ENCODE measurements at places on chromosomes 13 and 19.

DNA sequence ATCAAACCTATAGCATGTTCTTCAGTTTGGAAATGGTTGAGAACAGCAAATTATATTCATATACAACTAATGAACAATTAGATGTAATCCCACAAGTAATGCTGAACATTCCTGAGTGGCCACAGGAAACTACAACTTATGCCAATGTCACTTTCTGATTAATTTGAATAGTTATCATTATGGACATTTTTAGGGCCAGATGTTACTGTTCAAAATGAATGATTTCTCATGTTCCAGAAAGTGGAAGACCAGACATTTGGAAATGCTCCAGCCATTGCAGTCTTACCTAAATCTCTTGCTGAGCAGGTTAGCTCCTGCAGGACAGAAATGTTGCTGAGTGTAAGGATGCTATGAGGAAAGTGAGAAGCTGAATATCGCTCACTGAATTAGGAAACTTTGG, 819.8 kb downstream of the PCDH9 start:
- no peak for DNase-seq

- DNase-seq, result no peak
Measured at GRCh38 chr13:98221234-98221633, 44.2 kb upstream of the RNF113B start.

GRCh38 chr13:39052944-39053343, 14.7 kb downstream of the NHLRC3 start:
- DNase-seq, result no peak

DNA sequence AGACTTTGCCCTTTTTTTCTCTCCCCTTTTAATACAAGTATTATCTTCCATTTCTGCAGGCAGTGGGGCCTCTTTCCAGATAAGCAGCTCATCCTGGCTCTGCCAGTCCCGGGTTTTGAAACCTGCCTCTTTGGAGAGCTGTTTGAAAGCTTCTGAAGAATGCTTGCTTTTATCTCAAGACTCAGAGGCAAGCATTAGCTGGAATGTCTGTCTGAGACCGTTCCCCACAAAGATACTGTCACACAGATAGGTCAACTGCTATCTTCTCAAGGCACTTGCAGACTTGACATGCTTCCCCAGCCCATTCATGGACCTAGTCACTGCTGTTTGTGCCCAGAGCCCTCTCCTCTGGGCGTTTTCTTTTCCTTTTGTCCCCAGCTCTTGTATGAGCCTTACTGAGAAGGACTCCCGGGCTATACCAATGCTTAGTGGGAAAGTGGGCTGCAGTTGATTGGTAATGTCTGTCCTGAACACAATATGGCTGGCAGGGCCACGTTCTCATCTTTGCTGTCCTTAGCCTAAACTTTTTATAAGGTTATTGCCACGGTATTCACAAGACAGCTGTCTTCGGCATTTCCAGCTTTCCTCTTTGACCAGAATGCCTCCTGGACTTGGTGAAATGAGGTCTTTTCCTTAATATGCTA, 13.4 kb downstream of the SERP2 start:
- DNase-seq, result no peak

GRCh38 chr19:43638995-43639518, 593 bp downstream of the CADM4 start:
- DNase-seq, result no peak

DNA sequence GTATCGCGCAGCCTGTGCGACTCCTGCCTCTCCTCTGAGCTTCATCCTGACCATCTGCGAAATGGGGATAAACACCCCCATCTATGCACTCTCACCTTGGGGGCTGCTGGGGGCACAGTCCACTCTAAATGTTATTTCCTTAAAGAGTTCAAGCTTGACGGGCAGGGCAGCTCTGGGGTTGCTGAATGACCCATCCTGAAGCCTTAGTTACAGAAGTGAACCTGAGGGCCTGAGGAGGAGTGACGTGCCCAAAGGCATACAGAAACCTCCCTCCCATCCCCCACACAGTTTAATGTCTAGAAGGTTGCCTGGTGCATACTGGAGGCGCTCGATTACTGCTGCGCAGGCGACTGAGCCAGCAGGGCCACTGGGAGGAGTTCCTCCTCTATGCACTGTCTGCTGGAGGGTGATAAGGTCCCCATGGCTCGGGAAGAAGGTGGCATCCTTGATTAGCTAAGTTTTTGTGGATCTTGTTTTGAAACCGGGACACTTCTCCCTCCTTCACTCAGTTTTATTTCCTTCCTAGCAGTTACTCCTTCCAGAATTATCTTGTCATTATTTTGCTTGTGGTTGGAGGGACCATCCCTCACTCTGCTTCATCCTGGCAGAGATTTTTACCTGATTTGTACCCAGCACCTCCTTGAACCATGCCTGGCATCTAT, 572 bp upstream of the FKBP8 start:
- DNase-seq, result peak; percentile 33

DNA sequence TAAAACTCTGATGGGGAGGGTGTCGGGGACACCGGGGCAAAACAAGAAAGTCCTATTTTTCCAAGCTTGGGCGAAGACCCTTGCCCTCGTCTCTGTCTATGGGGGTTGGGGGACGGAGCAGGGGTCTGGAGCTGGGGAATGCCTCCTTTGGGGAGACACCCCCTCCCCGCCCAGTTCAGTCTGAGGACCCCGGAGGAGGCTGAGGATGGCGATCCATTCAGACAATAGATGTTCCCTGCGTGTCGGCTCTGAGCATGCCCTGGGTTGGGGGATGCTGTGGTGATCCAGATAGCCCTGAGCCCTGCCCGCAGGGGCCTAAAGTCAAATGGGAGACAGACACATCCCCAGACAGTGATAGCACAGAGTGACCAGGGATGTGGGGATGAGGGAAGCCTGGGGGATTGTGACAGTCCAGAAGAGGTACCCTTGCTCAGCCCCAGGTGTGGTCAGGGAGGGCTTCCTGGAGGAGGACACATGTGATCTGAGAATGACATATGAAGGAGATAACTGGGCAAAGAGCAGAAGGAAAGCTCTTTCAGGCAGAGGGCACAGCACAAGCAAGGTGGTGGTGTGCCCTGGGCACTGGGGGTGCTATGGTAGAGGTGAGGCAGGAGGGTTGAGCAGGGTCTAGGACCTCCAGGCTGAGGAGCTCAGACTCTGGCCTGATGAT, 9.1 kb downstream of the LRFN3 start:
- no peak for DNase-seq

GRCh38 chr19:2012941-2013682, 2.4 kb downstream of the BTBD2 start:
- no peak for DNase-seq

DNA sequence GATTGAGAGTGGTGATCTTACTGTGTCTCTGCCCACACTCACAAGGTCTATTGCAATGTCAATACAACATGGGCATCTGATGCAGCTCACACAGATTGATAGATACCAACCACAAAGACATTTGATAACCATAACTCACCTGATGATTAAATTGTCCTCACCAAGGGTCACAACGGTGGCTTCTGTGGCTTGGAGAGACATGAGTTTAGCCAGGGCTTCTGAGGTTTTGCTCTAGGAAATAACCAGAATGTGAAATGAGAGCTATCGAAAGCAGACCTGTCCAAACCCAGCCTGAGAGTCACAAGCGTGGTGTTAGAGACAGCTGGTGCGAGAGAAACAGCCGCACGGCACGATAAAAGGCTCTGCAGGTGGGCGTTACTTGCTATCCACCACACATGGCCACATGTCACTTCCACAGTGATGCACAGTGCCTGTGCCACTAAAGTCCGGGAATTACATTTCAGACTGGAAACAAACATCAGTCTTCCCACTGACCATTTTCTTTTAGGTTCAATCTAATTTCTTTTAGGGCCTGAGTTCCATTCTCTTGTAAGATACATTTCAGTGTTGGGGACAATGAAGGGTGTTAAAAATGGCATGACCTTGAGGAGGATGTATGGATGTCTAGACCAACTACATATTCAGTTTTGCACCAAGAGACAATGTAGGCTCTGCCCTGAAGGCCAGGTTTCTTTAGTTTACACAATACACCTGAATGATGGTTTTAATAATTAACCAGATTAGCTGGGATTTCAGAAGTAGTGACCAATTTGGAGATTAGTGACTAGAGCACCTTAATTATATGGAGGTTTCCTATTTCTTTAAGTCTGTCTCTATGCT, 53.7 kb downstream of the ATP7B start:
- no peak for DNase-seq

DNA sequence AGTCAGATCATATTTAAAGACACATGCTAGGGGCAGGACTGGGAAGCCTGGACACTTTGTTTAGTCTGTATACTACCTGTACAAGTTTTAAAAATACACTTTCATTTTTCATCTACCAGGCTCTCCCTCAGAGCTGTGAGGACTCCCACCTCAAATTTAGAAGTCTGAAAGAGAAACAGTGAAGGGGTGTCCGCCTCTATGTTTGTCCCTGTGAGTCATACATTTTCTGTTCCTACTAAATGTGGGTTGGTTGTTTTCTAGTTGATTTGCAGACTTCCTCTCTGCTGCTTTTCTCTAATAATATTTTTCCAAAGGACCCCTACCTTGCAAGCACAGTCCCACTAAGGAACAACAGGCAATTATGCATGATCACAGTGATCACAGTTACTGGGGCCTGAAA, 110.5 kb downstream of the ENOX1 start:
- no peak for DNase-seq

- DNase-seq, result no peak
Measured at GRCh38 chr19:33621065-33621785, 528 bp upstream of the CHST8 start.

- DNase-seq, result no peak
Measured at GRCh38 chr19:49570138-49570856, 10.1 kb downstream of the NOSIP start.

DNA sequence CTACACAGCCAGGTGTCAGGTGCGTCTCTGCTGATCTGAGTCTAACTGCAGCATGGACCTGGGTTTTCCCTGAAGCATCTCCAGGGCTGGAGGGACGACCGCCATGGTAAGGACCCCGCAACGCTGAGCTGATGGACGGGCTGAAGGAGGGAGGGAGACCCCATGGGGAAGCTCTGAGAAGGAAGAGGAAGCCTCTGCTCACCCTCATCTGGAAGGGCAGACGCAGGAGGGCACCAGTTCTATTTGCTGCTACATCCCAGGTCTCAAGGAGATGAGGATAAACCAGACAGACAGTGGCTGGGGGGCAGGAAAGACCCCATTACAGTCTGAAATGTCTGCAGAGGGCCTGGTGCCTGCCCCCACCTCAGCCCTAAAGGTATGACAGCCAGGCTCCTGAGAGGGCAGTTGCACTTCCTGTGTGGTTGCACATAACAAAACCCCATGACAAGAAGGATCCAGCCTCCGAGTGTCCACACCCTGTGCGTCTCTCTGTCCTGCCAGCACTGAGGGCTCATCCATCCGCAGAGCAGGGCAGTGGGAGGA, at the start of gene LILRA2:
Gene LILRA2 (plus strand): TSS at position 461 of the 543 bp plus-strand sequence. CDS start 89 bp downstream, outside the sequence.
- no peak for DNase-seq

DNA sequence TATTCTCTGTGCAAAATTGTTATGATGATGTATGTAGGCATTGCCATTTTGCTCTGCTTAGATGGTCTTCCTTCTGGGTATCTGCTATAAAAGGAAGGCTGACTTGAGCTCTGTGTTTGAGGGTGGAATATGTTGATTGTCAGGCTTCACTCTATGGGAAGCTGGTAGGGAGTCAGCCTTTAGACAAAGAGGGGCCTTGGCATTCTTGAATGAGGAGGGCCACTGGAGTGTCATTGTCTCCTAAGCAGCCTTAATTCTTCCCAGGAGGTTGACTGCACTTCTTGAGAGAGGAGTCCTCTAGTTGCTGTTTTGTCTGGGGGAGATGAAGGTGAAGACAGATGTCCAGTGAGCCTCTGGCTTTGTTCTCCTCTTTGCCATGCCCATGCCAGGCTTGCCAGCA, 266.8 kb downstream of the KCNRG start:
- no peak for DNase-seq

DNA sequence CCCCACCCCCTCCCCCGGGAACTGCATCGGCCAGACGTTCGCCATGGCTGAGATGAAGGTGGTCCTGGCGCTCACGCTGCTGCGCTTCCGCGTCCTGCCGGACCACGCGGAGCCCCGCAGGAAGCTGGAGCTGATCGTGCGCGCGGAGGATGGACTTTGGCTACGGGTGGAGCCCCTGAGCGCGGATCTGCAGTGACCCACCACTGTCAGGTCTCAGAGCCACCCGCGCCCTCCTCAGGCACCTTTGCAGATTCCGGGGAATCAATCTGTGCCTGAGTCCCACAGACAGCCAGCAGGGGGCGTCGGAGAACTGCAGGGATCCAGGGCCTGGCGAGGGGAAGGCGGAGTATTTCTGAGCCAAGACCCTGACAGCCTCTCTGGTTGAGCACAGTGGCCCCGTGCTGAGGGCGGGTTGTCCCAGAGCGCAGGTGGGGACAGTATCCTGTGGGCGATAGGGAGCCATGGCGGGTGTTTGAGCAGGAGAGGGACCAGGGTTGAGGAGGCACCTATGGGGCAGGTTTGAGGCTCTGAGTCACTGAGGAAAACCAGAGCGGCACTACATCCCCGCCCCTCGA, 30.4 kb upstream of the CYP4F8 start:
- peak; percentile 84 for DNase-seq

GRCh38 chr13:26280295-26280694, 26.4 kb downstream of the CDK8 start:
- DNase-seq, result no peak

- no peak for DNase-seq
Measured at GRCh38 chr13:40983259-40983658, 35.9 kb downstream of the ELF1 start.

DNA sequence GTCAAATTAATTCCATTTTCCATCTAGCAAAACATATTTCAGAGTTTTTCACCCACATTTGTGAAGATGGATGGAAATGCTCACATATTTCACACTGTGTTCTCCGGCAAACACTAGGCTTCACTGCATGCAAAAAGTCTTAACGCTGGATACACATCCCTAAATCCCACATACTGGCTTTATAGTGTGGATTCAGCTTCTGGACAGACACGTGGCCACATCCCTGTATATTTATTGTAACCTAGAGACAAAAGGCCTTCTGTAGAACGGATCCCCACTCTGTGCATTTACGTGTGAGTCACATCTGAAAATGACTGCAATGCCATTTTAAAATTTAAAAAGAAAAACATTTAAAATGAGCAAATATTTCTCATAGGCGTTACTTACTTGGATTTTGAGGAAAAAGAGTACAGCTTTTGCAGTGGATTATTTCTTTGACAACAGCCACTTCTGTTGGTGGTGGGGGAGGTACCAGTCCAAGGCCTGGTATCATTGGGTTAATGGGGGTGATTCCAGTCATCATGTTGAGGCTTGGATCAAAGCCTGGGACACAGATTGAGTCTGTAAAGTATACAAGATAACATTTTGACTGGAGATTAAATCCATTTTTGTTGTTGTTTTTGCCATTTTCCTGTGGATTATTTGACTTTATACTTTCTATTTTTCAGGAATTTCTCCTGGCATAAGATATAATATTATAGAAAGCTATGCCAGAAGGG, 337.7 kb downstream of the DNAJC15 start:
- DNase-seq, result no peak

All from stimulated activated CD8-positive, alpha-beta memory T cell treated with anti-CD3 and anti-CD28 coated beads, Interleukin-7, amount 100 ng/mL, for 24 hours (primary cell).